LoVo (cell line): ENCODE measurements at places on chromosomes 3 and 15.

GRCh38 chr15:97759363-97759762, 201.1 kb upstream of the ARRDC4 start:
- no peak for DNase-seq

GRCh38 chr15:97146929-97147870, 813.3 kb upstream of the ARRDC4 start:
- DNase-seq: no peak

- DNase-seq: no peak
Observed at GRCh38 chr3:96779810-96780209, 34.6 kb upstream of the EPHA6 start.

DNA sequence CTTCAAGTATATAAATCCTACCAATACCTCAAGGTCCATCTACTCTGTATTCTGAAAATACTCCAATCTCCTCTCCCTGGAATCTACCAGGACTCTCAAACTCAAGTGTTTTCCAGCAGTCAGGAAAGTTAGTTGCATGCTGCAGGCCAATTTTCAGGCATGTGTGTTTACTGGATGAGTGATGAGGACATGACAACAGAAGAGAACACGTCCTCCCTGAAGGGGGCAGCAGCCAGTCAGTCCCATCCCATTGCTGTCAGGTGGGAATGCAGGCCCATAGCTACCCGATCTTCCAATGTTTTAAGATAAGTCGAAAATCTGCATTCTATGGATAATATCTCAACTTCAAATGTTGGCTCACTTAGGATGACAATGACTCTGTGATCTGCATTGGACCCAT, 496.2 kb downstream of the FHIT start:
- no peak for DNase-seq

GRCh38 chr3:169777822-169778221, 4.6 kb downstream of the MYNN start:
- DNase-seq: no peak
